Tongue (tissue), 3 donors: ENCODE measurements at places on chromosomes 1 and 21.
A peak's percentile ranks its signal among the peaks of the same experiment; 100 is the strongest.

DNA sequence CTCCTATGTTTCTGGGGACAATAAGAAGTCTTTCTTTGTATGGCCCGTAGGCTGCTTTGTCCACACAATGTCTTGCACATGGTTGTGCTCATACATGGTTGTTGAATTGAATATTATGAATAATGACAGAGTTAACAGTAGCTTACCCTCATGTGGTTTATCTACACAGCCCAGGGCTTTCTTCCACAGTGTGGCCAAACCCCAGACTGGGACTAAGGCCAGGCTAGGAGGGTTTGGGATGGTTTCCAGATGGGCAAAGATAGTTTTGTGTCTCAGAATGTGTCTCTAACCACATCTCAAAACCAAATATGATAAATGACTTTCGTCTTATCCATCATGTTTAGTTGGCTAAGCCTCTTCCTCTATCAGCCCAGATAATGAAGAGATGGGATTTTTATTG is 65.2 kb downstream of the CACNA1E start:
- no peak for DNase-seq

GRCh38 chr1:7991504-7992440 is 30.3 kb downstream of the PARK7 start:
- DNase-seq = no peak

GRCh38 chr1:240151136-240151735 is 59.6 kb downstream of the FMN2 start:
- no peak for DNase-seq

DNA sequence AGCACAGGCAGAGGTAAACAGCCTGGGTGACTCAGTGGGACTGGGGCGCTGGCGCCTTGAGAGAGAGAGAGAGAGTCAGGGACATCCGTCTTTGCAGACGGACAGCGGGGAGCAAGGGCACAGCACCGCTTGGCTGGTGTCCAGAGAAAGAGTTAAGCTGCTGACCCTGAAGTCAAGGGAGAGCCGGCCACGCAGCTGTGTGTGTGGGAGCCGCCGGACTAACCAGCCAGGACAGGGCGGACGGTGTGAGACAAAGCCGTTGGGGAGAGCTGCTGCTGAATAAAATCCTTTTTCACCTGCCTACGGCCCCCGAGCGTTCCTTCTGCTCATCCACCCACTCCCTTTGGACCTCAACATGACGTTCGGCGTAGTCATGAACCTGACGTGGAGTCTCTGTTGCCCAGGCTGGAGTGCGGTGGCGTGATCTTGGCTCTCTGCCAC is 14.5 kb downstream of the CFAP74 start:
- DNase-seq = no peak

DNA sequence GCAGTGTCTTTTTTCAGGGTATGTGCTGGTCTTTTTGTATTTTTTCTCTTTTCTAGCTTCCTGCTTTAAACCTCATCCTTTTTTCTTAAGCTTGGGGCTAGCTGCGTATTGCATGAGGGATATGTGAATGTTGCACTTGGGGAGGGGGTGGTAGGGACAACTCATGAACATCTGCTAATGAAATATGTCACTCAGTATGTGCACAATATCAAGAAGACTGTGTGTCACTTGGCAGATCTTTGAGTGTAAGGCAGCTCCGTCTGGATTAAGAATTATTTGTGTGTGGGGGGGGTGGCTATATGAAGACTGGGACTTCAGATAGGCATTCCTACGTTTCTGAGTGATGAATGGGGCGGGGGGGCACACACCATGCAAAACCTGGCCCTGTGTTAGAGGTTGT is 170.4 kb upstream of the CACNA1E start:
- DNase-seq = no peak

- DNase-seq = peak; percentile 1
These were observed 1443.7 kb downstream of the MRPL39 start for GRCh38 chr21:24163539-24163938.

- peak; percentile 56 for DNase-seq
These were observed 91.1 kb downstream of the EPHB2 start for GRCh38 chr1:22801761-22802160.

DNA sequence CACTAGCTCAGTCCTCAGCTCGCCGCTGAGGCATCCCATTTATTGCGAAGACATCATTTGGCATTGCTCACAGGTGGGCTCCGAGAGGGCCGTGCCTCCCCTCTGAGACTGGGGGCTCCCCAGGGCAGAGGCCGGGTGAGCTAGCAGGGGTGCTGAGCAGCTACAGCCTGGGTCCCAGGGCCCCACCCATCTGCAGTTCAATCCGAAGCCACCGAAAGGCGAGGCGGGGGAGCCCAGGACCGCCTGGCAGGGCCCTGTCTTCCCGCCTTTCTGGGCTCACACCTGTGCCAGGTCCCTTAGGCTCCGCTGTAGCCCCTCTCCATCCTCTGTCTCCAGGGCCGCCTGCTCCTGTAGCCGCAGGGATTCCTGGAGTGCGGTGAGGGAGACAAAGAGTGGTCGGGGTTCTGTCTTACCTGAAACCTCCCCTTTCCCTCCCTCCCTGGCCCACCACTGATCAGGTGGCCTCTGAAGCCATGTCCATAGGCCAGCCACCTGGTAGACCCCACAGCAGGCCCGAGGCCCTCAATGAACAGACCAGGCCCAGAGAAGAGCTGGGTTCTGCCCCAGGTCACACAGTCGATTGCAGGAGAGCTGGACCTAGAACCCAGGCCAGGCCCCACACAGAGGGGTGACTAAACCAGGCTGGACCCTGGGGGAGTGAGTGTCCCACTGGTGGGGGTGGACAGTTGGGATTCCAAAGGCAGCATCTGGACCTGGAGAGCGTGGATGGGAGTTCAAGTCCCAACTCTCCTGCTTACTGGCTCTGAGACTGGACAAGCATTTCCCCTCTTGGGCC is 18.1 kb upstream of the NBPF1 start:
- DNase-seq = no peak

DNA sequence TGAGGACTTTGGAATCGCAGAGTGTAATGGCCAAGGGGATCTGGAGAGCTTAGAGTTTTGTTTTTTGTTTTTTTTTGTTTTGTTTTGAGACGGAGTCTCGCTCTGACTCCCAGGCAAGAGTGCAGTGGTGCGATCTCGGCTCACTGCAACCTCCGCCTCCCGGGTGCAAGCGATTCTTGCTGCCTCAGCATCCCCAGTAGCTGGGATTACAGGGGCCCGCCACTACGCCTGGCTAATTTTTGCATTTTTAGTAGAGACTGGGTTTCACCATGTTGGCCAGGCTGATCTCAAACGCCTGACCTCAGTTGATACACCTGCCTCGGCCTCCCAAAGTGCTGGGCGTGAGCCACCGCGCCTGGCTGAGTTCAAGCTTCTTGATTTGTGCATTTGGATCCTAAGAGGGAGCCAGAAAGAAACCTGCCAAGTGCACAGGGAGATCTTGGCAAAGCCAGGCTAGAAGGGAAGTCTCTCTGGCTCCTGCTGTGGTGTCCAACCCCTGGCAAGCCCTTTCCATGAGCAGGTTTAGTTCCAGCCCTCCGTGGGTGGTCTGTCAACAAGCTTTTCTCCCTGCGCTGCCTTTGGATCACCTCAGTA is 852 bp downstream of the FAAH start:
- DNase-seq = peak; percentile 60

GRCh38 chr1:235060607-235061470 is 67.8 kb downstream of the TOMM20 start:
- DNase-seq = no peak

DNA sequence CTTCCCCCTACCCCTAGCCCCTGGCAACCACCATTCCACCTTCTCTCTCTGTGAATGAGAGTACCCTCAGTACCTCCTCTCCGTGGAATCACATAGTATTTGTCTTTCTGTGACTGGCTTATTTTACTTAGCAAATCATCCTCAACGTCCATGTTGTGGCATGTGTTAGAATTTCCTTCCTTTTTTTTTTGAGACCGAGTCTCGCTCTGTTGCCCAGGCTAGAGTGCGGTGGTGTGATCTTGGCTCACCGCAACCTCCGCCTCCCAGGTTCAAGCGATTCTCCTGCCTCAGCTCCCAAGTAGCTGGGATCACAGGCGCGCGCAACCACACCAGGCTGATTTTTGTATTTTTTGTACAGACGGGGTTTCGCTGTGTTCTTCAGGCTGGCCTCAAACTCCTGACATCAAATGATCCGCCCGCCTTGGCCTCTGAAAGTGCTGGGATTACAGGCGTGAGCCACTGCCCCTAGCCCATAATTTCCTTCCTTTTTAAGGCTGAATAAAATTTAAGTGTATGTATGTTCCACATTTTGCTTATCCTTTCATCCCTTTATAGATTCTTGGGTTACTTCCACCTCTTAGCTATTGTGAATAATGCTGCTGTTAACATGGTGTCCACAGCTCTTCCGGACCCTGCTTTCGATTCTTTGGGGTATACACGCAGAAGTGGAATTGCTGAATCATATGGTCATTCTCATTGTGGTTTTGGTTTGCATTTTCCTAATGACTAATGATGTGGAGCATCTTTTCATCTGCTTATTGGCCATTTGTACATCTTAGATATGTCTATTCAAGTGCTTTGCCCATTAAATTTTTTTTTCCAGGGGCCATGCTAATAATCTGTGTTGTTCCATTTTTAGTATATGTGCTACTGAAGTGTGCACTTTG is 32.3 kb downstream of the ERRFI1 start:
- no peak for DNase-seq

- DNase-seq = peak; percentile 29
These were observed 95.2 kb downstream of the KCNJ15 start for GRCh38 chr21:38351961-38352521.

- no peak for DNase-seq
These were observed 5.0 kb downstream of the SLC25A44 start for GRCh38 chr1:156198831-156199349.

GRCh38 chr1:25926731-25927496 is 20.7 kb upstream of the STMN1 start:
- no peak for DNase-seq

DNA sequence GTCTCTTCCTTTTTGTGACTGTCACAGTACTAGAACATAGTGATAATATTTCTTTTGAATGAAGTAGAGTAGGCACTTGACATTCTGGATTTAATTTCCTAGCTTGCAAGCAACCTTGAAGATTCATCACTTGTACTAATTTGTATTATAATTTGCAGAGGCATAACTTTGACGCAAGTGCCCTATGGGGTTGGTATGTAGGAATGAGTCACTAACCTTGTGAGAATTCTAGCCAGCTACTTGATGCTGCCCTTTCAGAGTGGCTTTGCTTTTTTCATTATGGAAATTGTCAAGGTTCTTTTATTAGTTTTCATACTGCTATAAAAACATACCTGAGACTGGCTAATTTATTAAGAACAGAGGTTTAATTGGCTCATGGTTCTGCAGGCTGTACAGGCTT is 13.7 kb upstream of the DPH5 start:
- DNase-seq = no peak

- DNase-seq = peak; percentile 84
These were observed 41.8 kb downstream of the PHC2 start for GRCh38 chr1:33388805-33389771.

DNA sequence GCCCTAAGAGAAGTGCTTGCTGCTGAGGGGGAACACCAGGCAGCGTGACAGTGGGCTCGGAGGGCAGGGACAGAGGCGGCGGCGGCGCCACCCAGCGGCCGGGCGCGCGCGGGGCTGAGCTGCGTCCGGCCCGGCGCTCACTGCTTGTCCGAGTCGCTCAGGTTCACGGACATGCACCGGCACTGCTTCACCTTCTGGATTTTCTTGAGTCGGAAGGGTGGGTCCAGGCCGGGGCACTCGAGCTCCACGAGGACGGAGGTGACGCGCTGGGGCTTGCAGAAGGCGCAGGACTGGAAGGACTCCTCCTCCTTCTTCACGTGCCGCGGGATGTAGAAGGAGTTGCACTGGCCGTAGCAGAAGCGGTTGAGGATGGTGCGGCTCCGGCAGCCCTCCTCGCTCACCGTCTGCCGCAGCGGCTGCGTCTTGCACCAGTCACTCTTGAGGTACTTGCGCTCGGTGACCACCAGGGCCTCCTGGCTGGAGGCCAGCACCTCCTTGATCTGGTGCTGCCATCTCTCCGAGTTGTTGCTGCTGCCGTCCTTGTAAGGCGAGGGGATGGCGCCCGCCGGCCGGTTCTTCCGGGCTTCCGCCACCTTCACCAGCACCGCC is 119.0 kb downstream of the GREM2 start:
- peak; percentile 17 for DNase-seq

- no peak for DNase-seq
These were observed 105.8 kb upstream of the RALGPS2 start for GRCh38 chr1:178619042-178619927.
